CD4-positive, alpha-beta T cell (primary cell): ENCODE measurements at places on chromosomes 3 and 15. TPM values are rescaled to one million over a fixed set of nuclear protein-coding genes. Genes with fewer than 3 reads are reported as not detected.

DNA sequence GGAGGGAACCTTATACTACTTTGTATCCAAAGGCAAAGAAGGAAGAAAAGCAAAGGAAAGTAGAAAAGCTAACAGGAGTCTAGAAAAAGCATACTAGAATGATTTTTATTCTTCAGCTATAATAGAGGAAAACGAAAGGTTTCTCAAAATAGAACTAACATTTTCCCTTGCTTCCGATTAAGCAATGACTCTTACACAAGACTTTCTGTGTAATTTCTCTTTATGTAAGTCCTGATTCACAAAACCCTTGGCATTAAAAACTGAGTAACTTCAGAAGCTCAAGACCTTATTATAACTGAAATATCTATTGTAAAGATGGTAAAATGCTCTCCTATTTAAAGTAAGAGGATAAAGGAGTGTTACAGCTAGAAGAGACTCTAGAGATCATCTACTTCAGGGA, 97.4 kb downstream of the DTWD1 start:
- no peak for DNase-seq

DNA sequence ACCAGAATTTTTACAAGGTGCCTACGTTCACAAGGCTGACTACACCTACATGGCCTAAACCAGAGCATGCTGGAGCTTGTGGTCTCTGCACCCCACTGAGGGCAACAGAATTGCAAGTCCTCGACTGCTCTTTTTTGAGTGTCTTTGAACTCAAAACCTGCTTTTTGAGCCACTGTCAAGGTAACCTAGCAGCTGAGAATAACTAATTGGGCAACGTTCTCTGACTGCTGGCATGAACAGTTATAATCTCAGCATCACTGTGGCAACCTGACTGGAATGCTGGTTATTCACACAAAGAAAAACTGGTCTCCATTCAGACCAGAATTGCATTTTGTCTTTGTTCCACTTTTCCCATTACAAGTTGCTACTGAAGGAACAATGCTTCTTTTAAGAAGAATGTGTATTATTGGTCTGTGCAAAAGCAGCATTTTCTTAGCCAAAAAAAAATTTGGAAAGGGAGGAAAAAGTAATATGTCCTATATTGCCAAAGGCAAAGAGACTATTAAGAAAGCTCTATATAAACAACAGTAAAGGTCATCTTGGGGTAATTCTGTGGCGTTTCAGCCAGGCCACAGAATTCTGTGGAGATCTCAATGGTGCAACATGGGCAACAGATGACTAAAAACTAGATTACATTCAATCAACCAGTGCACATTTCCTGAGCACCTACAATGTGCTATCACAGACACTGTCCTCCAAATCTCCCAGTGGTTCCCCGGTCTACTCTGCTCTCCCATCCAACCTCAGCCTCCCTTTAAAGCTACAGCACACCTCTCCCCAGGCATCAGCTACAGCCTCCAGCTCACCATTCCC, 76.8 kb downstream of the TNIK start:
- DNase-seq = no peak

DNA sequence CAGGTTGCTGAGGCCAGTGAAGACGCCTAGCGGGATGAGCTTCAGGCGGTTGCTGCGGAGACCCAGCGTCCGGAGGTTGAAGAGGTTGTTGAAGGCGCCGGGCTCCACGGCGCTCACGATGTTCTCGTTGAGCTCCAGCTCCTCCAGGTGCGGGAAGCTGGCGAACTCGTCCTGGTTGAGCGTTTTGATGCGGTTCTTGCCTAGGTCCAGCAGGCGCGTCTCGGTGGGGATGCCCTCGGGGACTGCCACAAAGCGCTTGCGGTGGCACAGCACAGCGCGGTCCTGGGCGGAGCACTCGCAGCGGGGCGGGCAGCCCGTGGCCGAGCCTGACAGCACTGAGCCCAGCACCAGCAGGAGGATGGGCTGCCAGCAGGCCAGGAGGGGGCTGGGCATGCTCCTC, 17.2 kb downstream of the LINGO1 start:
- no peak for DNase-seq

- DNase-seq = no peak
Measured at GRCh38 chr15:31537770-31538592, 211.3 kb downstream of the KLF13 start.

DNA sequence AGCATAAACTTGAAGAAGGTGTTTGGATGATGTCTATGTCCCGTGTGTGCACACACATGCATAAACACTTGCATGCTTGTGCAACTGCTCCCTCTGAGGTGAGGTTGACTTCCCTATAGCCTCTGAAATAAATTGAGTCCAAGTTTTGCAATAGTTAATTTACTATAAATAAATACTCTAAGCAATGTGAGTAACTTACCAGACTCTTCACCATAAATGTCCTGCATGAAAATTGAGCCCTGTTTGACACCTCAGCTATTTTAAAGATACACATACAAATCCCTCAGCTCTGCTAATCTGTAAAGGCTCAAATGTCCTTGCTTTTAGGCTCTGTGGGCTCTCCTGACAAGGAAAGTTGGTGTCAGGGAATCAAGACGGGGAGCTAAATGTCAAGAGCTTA, 37.1 kb downstream of the GJD2 start:
- no peak for DNase-seq

GRCh38 chr3:139770577-139770976, 92.8 kb upstream of the NMNAT3 start:
- no peak for DNase-seq

DNA sequence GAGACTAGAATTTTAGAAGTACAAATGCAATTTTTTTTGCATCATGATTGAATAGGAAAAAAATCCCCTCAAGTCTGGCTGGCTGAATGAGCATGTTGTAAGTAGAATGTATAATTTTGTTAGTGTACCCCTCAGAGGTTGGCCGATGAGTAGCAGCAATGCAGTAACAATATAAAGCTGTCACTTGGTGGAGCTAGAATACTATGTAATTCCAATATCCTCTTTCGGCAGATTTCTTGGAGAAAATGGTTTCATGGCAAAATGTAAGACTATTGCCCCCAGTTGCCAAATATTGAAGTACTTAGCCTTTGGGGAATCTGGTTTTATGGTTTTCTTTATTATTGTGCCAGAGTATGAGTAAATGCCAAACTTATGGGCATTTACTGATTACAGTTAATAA, 39.8 kb upstream of the SGO1 start:
- DNase-seq = no peak

GRCh38 chr3:86661817-86662216, 329.1 kb downstream of the VGLL3 start:
- no peak for DNase-seq

GRCh38 chr15:80645494-80646065, 49.5 kb upstream of the ABHD17C start:
- no peak for DNase-seq

- no peak for DNase-seq
Measured at GRCh38 chr15:93047621-93048425, 41.2 kb downstream of the RGMA start.

DNA sequence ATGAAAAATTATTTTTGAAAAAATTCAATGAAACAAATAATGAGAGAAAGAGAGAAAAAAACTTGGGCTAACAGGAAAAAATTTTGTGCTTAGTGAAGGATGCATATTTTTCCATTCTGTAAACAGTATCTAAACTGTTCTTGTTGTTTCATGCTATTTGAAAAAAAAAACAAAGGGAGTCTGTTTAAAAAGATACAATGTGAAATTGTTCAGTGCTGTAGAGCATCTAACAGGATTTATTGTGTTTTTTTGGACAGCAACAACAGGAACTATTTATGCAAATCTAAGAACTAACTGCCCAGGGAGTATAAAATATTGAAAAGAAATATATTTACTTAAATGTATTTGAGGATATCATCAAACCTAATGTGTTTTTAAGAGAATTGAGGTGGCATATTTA, 55.1 kb downstream of the PEX5L start:
- no peak for DNase-seq

- no peak for DNase-seq
Measured at GRCh38 chr15:51311510-51311909, 26.9 kb downstream of the CYP19A1 start.

DNA sequence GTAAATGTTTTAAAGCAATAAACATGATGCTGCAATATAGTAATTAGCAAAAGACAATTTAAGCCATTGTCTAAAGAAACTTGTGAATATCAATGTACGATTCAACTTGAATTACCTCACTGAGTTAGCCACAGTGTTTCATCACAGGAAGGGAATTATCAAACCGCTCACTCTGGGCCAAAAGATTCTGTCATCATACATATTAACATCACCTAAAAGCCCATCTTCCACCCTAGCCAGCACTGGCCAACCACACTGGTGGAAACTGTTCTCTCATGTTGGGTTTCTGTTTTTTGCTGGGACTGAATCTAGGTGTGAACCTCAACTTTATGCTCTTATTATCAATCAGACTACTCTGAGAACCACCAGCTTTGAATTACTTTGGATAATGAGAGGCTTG, 497.7 kb upstream of the THBS1 start:
- DNase-seq = no peak

DNA sequence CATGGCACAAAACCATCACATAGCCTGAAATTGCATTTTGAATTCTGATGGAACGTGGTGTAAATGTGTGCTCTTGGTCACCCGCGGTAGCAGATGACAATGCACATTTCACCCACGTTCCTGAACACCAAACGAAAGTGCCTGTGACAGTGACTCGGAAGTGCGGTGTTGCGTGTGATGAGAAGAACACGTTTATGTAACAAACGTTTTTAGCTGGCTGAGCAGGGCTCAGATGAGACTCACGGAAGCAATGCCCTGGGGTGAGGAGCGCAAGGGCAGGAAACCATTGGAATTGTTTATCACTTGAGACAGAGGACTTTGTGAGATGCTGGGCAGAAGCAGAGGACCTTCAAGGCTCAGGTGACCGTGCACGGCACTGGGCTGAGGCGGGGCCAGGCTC, 449.2 kb upstream of the CFAP20DC start:
- no peak for DNase-seq

DNA sequence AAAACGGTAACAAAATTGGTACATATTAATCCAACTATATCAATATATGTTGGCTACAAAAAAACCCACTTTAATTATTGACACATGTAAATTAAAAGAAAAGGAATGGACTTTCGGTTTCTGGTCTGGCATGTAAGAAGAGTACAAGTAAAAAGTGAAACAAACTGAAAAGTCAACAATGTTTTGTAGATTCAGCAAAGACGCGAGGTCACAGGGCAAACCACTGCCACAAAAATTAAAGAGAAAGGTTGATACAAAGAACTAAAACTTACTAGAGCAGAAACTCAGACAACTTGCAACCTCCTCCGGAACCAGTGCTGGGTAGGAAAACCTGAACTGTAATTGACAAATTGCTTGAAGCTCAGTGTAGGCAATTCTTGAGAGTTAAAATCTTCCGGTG, 110.6 kb upstream of the ARPP21 start:
- DNase-seq = no peak

- no peak for DNase-seq
Measured at GRCh38 chr3:190305406-190305805, 16.8 kb downstream of the CLDN1 start.

DNA sequence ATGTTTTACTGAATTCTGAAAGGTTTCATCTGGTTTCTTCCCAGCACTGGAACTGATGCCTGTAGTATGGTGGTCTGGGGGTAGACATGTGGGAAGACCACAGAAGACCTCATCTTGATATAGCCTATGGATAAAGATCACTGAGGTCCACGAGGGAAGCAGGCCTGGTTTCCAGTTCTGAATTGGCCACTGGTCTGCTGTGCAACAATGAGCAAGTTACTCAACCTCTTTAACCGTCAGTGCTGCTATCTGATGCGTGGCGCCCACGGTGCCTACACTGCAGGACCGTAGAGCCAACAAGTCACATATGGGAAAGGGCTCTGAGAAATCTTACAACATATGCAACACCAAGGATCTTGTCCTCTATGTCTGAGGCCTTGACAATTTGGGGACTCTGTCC, 13.3 kb downstream of the TLE3 start:
- no peak for DNase-seq

DNA sequence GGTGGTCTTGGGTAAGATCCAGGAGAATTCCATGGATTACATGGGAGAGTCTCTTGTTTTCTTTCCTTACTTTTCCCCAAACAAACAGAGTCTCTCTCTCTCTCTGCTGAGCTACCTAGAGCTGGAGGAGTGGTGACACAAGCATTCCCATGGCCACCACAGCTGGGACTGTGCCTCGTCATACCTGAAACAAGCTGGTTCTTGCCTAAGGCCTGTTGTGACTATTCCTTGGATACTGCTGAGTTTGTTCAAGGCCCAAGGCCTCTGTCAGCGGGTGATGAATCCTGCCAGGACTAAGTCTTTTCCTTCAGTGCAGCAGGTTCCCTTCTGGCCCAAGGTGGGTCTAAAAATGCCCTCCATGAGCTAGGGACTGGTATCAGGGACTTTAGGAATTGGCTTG, 378.1 kb upstream of the ZNF385D start:
- no peak for DNase-seq

The FGD5 gene
- not detected for total RNA-seq

The C3orf20 gene
- total RNA-seq = 0.14 TPM

The CPN2 gene
- total RNA-seq = not detected

The STAB1 gene
- total RNA-seq = 1.5 TPM

The CKMT1B gene
- total RNA-seq = not detected

The ZNF502 gene
- total RNA-seq = 2.7 TPM

The FANCD2OS gene
- total RNA-seq = not detected

The IL17RE gene
- 1.4 TPM for total RNA-seq

The CYP1A1 gene
- not detected for total RNA-seq
